ENCODE measurements at places on chromosomes 12 and 14.

DNA sequence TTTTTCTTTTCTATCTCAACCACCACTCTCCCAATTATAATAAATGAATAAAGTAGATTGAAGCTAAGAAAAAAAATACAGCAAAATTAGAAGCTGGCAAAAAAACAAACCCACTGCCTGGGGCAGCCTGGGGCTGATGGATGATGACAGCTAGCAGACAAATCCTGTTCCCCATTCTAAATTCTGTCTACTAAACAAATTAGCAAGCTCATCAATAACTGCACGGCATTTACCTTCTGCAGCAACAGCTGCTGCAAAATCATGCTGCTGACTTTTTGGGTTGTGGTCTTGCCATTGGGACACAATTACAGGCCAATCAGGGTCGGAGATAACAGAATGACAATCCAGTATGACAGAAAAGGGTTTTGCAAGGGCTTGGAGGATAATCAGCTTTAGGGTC lies 443.6 kb upstream of the SOX5 start:
- no peak for DNase-seq
- H3K27me3 ChIP-seq, result peaks cover 70% of the 10 kb centered on the region
- H3K4me3 ChIP-seq, result no peak overlapping the region
- H3K27ac ChIP-seq, result no peak overlapping the region

DNA sequence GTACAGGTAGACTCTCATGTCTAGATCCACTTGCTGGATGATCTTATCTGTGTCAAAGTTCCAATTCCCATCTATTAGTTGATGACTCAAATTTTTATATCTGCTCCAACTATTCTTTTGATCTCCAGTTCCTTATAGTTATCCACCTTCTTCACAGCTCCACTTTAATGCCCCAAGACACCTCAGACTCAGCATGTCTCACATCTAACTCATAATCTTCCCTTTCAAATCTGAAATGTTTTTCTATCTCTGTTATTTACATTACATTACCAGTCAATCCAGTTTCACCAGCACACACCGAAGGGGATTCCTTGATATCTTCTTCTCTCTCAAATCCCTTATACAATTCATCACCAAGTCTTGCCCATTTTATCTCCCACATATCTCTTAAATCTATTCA lies 3.7 kb upstream of the METAP2 start:
- H3K4me3 ChIP-seq, result peak overlapping the region; percentile 21
- H3K27ac ChIP-seq, result peak overlapping the region; percentile 4
- DNase-seq, result no peak
- peaks cover 4% of the 10 kb centered on the region for H3K36me3 ChIP-seq

DNA sequence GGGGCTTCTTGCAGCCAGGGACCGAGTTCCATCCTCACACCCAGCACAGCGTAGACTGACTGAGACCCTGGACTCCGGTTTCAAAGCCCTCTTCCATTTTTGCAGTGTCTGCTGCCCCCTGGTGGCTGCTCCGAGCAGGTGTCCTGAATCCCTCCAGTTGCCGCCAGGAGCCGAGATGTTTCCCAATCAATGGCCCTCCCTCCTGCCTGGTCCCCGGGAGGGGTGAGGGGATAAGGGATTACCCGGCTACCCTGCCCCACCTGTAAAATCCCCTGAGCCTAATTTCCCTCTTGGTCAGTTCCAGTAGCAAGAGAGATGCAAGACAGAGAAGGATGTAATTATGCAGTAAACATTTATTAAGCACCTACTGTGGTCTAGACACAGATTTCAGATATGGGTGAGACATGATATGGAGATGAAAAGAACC lies 55.0 kb downstream of the PHETA1 start:
- DNase-seq, result peak; percentile 88
- H3K27me3 ChIP-seq, result peaks cover 5% of the 10 kb centered on the region
- H3K27ac ChIP-seq, result peak overlapping the region; percentile 22
- no peak overlapping the region for H3K4me3 ChIP-seq

DNA sequence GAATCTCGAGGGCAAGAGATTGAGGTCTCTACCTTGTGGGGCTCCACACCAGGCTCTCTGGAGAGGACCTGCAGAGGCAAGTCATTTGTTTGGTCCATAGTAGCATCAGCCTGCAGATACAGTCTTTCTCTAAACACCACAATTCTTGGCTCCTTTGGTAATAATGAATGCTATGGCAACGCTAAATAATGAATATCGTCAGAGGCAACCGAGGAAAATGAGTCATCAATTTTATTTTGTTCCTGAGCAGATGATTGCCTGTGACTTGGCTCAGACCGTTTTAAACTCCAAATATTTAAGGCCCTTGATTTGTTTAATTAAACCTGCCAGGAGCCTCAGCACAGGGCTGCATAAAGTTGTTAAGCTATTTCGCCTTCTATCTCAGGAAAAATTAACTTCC lies 924.1 kb upstream of the TMEM132C start:
- H3K4me3 ChIP-seq, result no peak overlapping the region
- H3K36me3 ChIP-seq, result no peaks in the 10 kb centered on the region
- no peak overlapping the region for H3K27ac ChIP-seq
- no peak for DNase-seq

DNA sequence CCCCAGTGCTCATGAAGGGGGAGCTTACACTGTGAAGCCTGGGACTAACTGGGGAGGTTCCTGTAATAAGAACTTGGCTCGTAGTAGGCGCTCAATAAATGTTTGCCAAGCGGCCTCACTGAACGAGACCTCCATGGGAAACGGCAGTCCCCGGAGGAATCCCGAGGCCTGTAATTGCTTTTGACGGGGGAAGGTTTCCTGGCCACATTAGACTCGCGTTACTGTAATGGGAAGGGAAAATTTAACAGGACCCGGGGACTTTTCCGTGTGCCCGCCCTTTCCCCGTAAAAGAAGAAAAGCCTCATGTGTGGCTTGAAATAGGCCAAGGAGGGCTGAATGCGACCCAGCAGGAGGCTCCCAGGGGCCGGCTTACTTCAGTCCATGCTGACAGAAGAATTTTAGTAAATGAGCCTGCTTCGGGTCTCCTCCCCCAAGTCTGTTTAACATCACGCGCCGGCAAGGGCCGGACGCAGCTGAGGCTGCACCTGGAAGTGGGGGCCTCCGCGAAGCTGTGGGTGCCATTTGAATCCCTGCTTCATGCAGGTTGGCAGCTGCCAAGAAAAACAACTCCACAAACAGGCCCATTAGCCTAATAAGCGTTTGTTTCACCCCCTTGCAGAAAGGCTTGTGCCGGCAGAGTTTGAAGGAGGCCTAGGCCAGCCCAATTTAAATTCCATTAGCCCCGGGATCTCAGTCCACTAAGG lies 39.8 kb upstream of the PWP1 start:
- H3K36me3 ChIP-seq, result peaks cover 12% of the 10 kb centered on the region
- no peaks in the 10 kb centered on the region for H3K27me3 ChIP-seq
- H3K4me3 ChIP-seq, result peak overlapping the region; percentile 49
- H3K4me1 ChIP-seq, result peaks cover 18% of the 10 kb centered on the region

- no peak overlapping the region for H3K4me3 ChIP-seq
- H3K4me1 ChIP-seq, result no peaks in the 10 kb centered on the region
- H3K36me3 ChIP-seq, result no peaks in the 10 kb centered on the region
These were observed 105.4 kb downstream of the PAPLN start for GRCh38 chr14:73342670-73343069.

GRCh38 chr12:19792028-19792427 lies 352.7 kb downstream of the AEBP2 start:
- no peaks in the 10 kb centered on the region for H3K36me3 ChIP-seq
- no peak overlapping the region for H3K4me3 ChIP-seq
- no peak for DNase-seq
- no peak overlapping the region for H3K27ac ChIP-seq
- H3K4me1 ChIP-seq, result no peaks in the 10 kb centered on the region

DNA sequence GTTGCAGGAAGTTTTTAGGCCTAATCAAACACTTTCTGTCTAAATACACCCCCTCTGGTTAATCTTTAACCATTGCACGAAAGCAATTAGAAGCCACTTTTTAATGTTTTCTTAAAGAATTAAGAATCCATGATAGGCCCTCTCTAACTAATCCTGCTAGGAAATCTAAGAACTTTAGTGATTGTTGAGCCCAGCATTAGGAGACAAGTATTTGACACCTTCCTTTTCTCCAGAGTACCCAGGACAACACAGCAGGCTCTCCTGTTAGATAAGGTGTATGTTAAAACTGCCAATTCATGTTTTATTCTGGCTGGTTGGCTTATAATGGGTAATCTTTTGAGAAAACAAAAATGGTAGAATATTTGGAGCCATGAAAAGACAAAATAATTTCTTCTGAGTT lies 95.0 kb downstream of the ALX1 start:
- DNase-seq, result no peak
- H3K4me1 ChIP-seq, result peaks cover 1% of the 10 kb centered on the region
- H3K27me3 ChIP-seq, result no peaks in the 10 kb centered on the region
- no peak overlapping the region for H3K27ac ChIP-seq

DNA sequence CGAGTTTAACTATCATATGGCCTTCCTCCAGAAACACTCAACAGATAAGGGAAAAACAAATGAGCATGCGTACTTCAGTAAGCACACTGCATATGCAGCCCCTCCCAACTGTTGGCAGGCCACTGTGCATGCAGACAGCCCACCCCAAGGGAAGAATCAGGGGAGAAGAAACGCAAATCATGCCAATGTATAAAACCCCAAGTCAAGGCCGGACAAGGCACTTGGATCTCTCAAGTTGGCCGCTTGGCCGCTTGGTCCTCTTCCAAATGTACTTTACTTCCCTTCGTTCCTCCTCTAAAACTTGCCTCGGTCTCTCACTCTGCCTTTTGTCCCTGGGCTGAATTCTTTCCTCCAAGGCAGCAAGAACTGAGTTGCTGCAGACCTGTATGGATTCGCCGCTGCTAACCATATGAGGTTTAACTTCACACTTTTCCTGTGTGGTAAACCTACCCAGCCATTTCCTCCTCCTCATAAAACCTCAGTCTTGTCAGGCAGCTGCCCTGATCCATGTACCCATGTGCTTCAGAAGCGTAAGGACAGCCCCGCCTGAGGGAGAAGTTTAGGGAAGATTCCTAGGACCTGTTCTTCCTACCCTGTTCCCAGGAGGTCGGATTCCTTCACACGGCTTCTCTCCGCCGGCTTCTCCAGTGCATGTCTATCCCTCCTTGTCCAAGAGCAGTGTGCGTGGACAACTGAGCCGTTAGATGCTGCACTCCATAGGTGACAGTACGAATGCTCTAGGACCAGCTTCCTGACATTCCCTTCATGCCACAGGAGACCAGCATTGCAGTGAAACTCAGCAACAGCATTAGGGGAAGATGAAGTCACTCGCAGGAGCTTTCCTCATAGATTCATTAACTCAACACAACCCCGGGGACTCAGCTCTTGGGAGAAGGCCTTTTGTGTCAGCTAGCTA lies 188.0 kb downstream of the MON2 start:
- H3K27ac ChIP-seq, result no peak overlapping the region
- peaks cover 23% of the 10 kb centered on the region for H3K36me3 ChIP-seq
- DNase-seq, result no peak
- H3K4me3 ChIP-seq, result no peak overlapping the region
- no peaks in the 10 kb centered on the region for H3K27me3 ChIP-seq
- peaks cover 43% of the 10 kb centered on the region for H3K4me1 ChIP-seq

GRCh38 chr14:24481622-24482324 lies 26.3 kb downstream of the CMA1 start:
- no peaks in the 10 kb centered on the region for H3K36me3 ChIP-seq
- no peak for DNase-seq
- no peaks in the 10 kb centered on the region for H3K27me3 ChIP-seq
- no peak overlapping the region for H3K4me3 ChIP-seq

DNA sequence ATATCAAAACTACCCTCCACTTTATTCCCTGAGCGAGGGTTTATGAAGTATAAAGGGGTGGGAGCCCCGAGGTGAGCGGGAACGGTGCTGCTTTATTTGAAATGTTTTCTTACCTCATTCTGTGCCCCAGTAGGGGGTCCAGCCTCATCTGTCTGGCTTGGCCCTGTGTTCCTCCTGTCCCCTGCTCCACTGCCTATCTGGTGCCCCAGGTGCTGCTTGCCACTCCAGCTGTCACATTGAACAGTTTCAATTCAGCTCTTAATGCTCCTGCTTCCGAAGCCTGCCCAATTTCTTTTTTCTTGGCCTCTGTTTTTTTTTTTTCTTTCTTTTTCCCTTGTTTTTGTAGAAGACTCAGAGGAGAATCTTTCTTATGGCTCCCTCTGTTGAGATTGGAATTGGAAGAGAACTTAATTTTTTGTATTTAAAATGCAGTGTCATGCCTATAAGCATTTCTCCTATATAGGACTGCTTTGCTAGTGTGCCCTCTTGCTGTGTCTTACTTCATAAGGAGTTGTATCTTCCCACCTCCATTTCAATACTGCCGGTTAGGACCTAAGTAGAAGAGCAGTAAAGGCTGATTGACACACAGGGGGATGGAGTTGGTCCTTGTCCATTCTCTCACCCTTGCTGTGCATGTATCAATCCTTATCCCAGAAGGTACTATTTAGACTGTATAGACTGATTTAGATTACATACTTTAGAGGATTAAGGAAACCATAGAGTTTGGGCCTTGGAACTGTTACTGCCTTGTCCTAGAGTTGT lies 2.3 kb downstream of the ATXN7L3B start:
- H3K27me3 ChIP-seq, result no peaks in the 10 kb centered on the region
- peaks cover 34% of the 10 kb centered on the region for H3K4me1 ChIP-seq
- peaks cover 53% of the 10 kb centered on the region for H3K36me3 ChIP-seq

- peaks cover 42% of the 10 kb centered on the region for H3K36me3 ChIP-seq
- H3K27me3 ChIP-seq, result no peaks in the 10 kb centered on the region
- no peak for DNase-seq
- H3K4me1 ChIP-seq, result no peaks in the 10 kb centered on the region
These were observed 78.0 kb downstream of the PTPN21 start for GRCh38 chr14:88476825-88477224.

DNA sequence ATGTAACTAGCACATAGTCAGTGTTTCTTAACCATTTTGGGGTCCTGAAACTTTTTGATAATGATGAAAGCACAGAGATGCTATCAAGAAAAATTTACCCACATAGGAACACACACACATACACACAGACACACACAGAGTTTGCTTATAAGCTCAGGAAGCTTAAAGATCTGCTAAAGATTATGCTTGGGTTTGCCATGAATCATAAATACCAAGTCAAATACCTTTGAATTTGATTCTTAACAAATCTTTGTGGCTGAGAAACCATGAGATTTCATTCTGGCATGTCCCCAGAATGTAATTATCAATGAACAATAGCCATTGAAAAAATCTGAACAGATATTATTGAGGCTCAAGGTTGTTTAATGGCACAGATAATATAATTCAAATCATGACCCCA lies 89.2 kb downstream of the NTS start:
- H3K36me3 ChIP-seq, result no peaks in the 10 kb centered on the region
- H3K27ac ChIP-seq, result no peak overlapping the region
- no peak overlapping the region for H3K4me3 ChIP-seq
- DNase-seq, result no peak
- no peaks in the 10 kb centered on the region for H3K27me3 ChIP-seq
- H3K4me1 ChIP-seq, result peaks cover 1% of the 10 kb centered on the region

DNA sequence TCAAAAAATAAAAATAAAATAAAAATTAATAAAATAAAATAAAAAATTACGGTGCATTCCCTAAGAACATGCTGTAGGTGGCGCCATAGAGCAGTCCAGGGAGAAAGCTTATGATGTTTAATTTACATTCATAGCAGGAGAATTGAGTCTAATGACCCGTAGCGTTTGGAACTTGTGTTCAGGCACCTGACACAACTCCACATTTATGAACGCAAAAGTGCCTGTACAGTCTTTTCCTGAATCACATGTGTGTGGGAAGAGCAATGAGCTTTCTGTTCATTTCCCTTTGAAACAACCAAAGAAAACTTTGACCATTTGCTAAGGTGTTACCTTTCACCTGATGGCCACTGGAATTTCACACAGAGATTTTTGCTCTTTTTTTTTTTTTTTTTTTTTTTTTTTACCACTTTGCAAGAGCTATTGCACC lies 60.6 kb upstream of the KCNA1 start:
- no peaks in the 10 kb centered on the region for H3K36me3 ChIP-seq
- no peaks in the 10 kb centered on the region for H3K4me1 ChIP-seq
- no peak for DNase-seq

GRCh38 chr12:88579601-88580050 lies 645 bp downstream of the KITLG start:
- H3K36me3 ChIP-seq, result no peaks in the 10 kb centered on the region
- peak overlapping the region; percentile 87 for H3K27ac ChIP-seq
- H3K27me3 ChIP-seq, result peaks cover 25% of the 10 kb centered on the region
- peak overlapping the region; percentile 97 for H3K4me3 ChIP-seq
- DNase-seq, result no peak
